ENCODE measurements at places on chromosomes 3 and 15.

DNA sequence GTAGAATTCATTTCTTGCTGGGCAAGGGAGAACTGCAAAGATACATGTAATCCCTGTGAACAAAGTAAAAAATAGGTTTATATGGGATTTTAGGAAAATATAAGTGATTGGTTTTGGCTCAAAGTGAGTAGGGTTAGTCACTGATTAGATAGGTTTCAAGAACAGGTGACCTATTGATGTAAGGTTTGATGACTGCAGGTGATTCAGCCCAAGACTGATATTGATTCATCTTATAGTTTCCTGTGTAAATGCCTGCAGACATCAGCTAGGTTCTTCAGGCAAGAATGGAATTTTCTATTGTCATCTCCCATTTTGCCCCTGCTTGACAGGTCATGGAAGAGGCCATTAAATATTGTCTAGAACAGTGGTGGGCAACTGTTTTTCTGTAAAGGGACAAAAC is 23.9 kb upstream of the ARID3B start:
- no peak overlapping the region for H3K27ac ChIP-seq
- no peak overlapping the region for H3K4me3 ChIP-seq
- no peaks in the 10 kb centered on the region for H3K27me3 ChIP-seq
- peaks cover 1% of the 10 kb centered on the region for H3K4me1 ChIP-seq

GRCh38 chr15:69556344-69556743 is 103.7 kb downstream of the RPLP1 start:
- H3K27me3 ChIP-seq: peaks cover 9% of the 10 kb centered on the region
- no peak overlapping the region for H3K27ac ChIP-seq
- H3K4me3 ChIP-seq: no peak overlapping the region
- H3K36me3 ChIP-seq: peaks cover 4% of the 10 kb centered on the region
- H3K4me1 ChIP-seq: no peaks in the 10 kb centered on the region
- DNase-seq: no peak

DNA sequence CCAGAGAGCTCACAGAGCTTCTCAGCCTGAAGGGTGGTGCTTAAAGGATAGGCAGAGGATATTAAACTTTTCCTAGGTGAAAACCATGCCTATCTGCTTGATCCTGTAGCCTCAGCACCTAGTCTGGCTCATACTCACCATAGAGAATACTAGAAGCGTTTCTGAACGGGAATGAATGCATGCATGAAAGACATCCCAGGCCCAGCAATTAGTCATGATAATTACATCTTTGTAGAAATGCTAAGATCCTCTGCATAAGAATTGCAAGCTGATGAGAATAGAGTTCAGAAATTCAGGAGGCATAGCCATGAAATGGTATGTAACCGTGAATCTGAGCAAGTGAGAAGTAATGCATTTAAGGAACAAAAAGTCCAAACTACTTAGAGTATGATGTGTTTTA is 5.9 kb upstream of the TMEM108 start:
- no peaks in the 10 kb centered on the region for H3K36me3 ChIP-seq
- no peak overlapping the region for H3K27ac ChIP-seq
- H3K27me3 ChIP-seq: peaks cover 10% of the 10 kb centered on the region
- H3K4me3 ChIP-seq: no peak overlapping the region
- no peaks in the 10 kb centered on the region for H3K4me1 ChIP-seq
- no peak for DNase-seq

DNA sequence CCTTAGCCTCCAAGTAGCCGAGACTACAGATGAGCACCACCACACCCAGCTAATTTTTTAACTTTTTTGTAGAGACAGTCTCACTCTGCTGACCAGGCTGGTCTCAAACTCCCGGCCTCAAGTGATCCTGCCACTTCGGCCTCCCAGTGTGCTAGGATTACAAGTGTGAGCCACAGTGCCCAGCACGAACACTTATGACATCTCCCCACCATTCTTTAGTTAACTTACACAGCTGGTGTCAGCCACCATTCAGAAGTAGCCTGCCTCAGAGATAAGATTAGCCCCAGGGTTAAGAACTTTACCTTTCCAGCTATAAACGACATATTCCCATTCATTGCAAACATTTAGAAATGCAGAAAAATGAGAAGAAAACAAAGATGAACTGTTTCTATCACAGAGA is 58.2 kb downstream of the TRPM7 start:
- DNase-seq: no peak
- no peak overlapping the region for H3K27ac ChIP-seq
- peaks cover 70% of the 10 kb centered on the region for H3K36me3 ChIP-seq
- H3K4me1 ChIP-seq: no peaks in the 10 kb centered on the region

DNA sequence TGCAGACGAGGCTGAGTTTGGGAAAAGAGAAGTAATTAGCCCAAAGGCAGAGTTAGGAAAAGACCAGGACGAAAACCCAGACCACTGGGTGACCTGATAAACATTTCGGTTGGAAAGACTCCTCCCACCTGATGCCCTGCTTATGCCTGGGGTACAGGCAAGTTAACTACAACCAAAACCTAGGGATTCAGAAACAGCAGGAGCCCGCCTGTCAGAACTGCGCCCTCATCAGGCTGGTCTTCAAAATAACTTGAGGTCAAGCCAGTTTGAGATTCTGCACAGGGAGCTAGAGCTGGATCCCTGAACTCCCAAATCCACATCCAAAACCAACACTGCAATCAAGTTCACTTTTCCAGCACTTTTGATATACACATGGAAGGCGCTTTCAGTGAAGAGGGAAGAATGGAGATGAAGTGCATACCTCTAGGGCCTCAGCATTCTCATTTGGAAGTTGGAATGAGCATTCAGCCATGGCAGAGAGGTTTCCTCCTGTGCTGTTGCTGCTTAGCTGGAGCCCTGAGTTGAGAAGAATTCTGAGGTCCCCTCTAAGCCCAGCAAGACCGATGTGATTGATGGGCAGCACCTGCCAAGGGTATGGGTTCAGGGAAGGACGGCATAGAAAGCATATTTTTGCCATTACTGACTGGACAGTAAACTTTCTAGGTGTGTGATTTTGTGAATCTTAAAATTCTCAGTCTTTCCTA is 11.6 kb downstream of the TSEN2 start:
- H3K27ac ChIP-seq: no peak overlapping the region
- no peaks in the 10 kb centered on the region for H3K4me1 ChIP-seq
- H3K36me3 ChIP-seq: peaks cover 11% of the 10 kb centered on the region
- DNase-seq: no peak
- no peak overlapping the region for H3K4me3 ChIP-seq

DNA sequence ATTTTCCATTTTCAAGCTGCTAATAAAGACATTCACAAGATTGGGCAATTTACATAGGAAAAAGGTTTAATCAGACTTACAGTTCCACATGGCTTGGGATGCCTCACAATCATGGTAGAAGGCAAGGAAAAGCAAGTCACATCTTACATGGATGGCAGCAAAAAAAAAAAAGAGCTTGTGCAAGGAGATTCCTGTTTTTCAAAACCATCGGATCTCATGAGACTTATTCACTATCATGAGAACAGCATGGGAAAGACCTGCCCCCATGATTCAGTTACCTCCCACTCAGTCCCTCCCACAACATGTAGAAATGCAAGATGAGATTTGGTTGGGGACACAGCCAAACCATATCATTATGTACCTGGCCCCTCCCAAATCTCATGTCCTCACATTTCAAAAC is 202.0 kb downstream of the FNDC3B start:
- peaks cover 6% of the 10 kb centered on the region for H3K4me1 ChIP-seq
- H3K27ac ChIP-seq: no peak overlapping the region
- DNase-seq: no peak
- no peak overlapping the region for H3K4me3 ChIP-seq

- no peaks in the 10 kb centered on the region for H3K36me3 ChIP-seq
- no peaks in the 10 kb centered on the region for H3K27me3 ChIP-seq
- H3K4me1 ChIP-seq: no peaks in the 10 kb centered on the region
These were observed 31.1 kb downstream of the OXSM start for GRCh38 chr3:25820816-25821486.

- no peak overlapping the region for H3K4me3 ChIP-seq
- peaks cover 2% of the 10 kb centered on the region for H3K36me3 ChIP-seq
- H3K27ac ChIP-seq: no peak overlapping the region
- H3K27me3 ChIP-seq: peaks cover 41% of the 10 kb centered on the region
- no peaks in the 10 kb centered on the region for H3K4me1 ChIP-seq
These were observed 61.2 kb downstream of the ITGA11 start for GRCh38 chr15:68370768-68371151.

DNA sequence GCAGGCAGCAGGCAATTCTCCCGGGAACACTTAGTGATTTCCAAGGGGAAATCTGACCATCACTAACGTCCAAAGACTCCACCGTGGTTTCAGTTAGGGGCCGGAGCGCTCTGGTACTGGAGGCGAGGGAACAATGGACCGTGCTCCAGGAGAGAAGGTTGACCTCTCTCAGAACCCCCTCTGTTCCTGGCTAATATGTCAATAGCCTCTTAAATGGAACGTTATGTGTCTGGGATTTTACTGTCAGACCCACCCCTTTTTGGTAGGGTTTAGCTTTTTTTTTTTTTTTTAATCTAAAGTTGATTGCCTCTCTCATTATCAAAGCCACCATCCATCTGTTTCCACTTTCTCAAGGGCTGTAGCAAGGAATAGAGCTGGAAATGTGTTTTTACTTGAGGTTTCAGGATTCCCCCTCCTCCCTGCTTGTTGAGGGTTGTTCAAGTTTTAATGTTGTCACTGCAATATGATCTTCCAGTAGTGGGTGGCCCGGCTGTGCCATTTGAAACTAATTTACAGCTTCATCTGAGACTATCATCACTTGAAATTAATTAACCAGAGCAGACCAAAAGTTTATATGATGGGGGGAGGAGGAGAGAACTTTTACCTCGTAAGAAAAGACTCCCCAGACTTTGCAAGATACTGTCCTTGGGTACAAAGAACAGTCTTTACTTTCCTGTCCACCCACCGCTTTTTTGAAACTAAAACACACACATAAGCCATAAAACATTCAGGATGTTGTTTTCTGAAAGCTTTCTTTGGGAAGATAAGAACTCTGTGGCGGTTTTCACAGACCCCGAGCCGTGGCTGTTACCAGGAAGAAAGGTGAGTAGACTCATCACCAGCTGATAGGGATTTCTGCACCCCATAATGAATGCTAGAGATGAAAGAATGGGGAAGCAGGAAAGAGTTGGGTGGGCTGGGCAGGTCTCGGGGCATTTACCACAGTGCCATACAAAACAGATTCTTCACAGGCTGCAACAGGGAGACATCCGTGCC is 187.8 kb downstream of the UACA start:
- H3K4me3 ChIP-seq: no peak overlapping the region
- H3K27me3 ChIP-seq: peaks cover 38% of the 10 kb centered on the region
- no peaks in the 10 kb centered on the region for H3K36me3 ChIP-seq

GRCh38 chr3:152087153-152087552 is 181.6 kb upstream of the MBNL1 start:
- no peaks in the 10 kb centered on the region for H3K4me1 ChIP-seq
- DNase-seq: no peak
- no peak overlapping the region for H3K27ac ChIP-seq
- no peaks in the 10 kb centered on the region for H3K36me3 ChIP-seq
- H3K4me3 ChIP-seq: no peak overlapping the region

- H3K4me1 ChIP-seq: no peaks in the 10 kb centered on the region
- H3K36me3 ChIP-seq: no peaks in the 10 kb centered on the region
- no peaks in the 10 kb centered on the region for H3K27me3 ChIP-seq
- no peak for DNase-seq
- H3K27ac ChIP-seq: no peak overlapping the region
- H3K4me3 ChIP-seq: no peak overlapping the region
These were observed 57.8 kb upstream of the NMD3 start for GRCh38 chr3:161163297-161163696.

DNA sequence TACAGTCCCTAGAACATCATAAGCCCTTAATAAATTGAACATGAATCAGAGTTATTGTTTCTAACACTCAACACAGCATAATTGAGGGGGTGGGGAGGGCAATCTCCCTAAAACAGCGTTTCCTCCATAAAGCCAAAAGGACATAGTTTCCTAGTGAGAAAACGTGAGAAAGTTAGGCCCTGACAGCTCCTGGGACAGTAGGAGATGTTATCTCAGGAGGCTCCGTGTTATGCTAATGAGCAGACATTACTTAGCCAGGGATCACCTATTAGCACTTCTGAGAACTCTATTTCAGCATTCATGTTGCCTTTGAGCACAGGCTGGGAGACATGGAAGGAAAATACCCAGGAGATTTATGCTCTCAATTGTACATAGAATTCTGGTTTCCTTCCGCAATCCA is 229.1 kb upstream of the ADAMTS9 start:
- no peaks in the 10 kb centered on the region for H3K27me3 ChIP-seq
- no peaks in the 10 kb centered on the region for H3K4me1 ChIP-seq
- no peak for DNase-seq

DNA sequence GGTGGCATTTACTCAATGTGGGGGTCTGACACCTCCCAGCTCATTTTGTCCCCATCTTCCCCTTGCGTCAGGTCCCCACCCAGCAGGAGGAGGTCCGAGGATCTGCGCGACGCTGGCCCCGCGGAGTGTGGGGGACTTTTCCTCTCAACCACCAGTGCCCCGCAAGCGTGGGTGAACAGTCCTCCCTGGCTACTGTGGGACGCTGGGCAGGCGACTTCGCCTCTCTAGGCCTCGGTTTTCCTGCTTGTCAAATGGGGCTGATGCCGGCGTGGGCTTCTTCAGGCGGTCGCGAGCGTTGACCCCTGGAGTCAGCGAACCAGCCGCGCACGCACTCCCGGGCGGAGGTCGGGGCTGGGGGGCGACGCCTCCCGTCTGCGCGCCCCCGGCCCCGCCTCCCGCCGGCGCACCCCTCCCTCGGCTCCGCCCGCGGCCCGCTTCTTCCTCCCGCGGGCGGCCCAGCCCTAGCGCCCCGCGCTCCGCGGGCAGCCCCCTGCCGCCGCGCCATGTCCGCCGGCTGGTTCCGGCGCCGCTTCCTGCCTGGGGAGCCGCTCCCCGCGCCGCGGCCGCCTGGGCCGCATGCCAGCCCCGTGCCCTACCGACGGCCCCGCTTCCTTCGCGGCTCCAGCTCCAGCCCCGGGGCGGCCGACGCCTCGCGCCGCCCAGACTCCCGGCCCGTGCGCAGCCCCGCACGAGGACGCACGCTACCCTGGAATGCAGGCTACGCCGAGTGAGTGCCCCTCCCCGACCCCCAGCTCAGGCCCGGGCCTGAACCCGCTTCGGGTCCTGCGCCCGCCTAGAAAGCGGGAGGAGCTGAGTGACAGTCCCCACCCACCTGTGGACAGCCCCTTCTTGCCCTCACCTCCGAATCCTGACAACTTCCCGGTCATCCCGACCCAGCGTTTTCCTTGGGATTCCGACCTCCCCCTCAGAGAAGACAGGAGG is at the start of gene PPM1M:
Gene PPM1M, plus strand, starts transcription at position 438 of the 942 bp plus-strand sequence. Its CDS starts 66 bp downstream, at position 504.
- H3K36me3 ChIP-seq: peaks cover 37% of the 10 kb centered on the region
- H3K27me3 ChIP-seq: no peaks in the 10 kb centered on the region
- peak; percentile 62 for DNase-seq
- peaks cover 68% of the 10 kb centered on the region for H3K4me1 ChIP-seq
- H3K4me3 ChIP-seq: peak within 1 kb of the TSS; percentile 82

DNA sequence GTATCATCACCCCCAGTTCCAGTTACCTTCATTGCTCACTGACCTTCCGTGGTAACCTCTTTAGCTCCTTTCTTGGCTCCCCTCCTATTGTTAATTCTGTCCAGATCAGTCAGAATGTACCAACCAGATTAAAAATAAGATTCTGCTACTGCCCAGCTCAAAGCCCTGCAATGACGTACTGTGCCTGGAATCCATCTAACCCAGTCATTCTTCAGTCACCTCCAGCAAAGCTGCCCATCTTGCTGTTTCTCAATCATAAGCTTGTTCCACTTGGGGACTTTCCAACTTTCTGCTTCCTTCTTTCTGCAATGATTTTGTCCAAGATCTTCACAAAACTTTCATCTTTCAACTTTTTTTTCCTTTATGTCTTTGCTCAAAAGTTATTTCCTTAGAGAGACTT is 512.0 kb upstream of the ZNF385D start:
- H3K4me3 ChIP-seq: no peak overlapping the region
- H3K4me1 ChIP-seq: no peaks in the 10 kb centered on the region
- H3K27me3 ChIP-seq: no peaks in the 10 kb centered on the region
- DNase-seq: no peak
- H3K36me3 ChIP-seq: no peaks in the 10 kb centered on the region
- no peak overlapping the region for H3K27ac ChIP-seq

- H3K36me3 ChIP-seq: no peaks in the 10 kb centered on the region
- no peak for DNase-seq
- H3K4me1 ChIP-seq: no peaks in the 10 kb centered on the region
These were observed 174.0 kb downstream of the ERC2 start for GRCh38 chr3:56294286-56294685.

Measured in effector memory CD8-positive, alpha-beta T cell (primary cell).